ENCODE measurements at places on chromosomes 13 and 19. TPM values are rescaled to one million over a fixed set of nuclear protein-coding genes. Genes with fewer than 3 reads are reported as not detected.

FLT3LG gene
- polyA plus RNA-seq, result 11.7 TPM

GRCh38 chr13:111158136-111158805 lies 43.2 kb downstream of the ARHGEF7 start:
- no peak overlapping the region for H3K27ac ChIP-seq
- no peak overlapping the region for H3K4me3 ChIP-seq
- H3K36me3 ChIP-seq, result peaks cover 18% of the 10 kb centered on the region
- no peak for DNase-seq
- peaks cover 61% of the 10 kb centered on the region for H3K4me1 ChIP-seq
- no peaks in the 10 kb centered on the region for H3K27me3 ChIP-seq

IGFL2 gene
- polyA plus RNA-seq, result not detected

WDR88 gene
- polyA plus RNA-seq, result 0.43 TPM

IZUMO2 gene
- polyA plus RNA-seq, result not detected

DNA sequence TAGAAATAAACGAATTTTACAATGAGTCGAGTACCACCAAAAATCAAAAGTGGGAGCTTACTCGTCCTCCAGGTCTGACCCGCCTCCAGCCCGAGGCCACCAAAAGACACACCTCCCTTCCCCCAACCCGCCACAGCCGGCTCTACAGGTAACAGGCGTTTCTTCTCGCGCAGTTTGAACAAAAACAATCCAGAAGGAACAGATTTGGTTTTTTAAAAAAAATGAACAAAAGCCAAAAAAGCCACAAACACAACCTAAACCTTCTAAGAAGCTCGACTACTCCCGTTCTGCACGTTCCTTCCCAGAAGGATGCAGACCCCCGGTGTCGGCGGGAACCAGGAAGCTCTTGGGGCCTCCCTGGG lies 671 bp downstream of the ZDHHC20 start:
- H3K27ac ChIP-seq, result peak overlapping the region; percentile 95
- H3K36me3 ChIP-seq, result no peaks in the 10 kb centered on the region
- no peaks in the 10 kb centered on the region for H3K27me3 ChIP-seq
- peak; percentile 40 for DNase-seq
- peak overlapping the region; percentile 91 for H3K4me3 ChIP-seq
